ENCODE measurements at places on chromosomes 7 and 10. TPM values are rescaled to one million over a fixed set of nuclear protein-coding genes. Genes with fewer than 3 reads are reported as not detected.

The CALD1 gene
- 8.5 TPM for total RNA-seq

The RAPGEF5 gene
- 1.5 TPM for total RNA-seq

The DHX32 gene
- total RNA-seq = 19.4 TPM

The CFAP69 gene
- total RNA-seq = 0.25 TPM

The MMP21 gene
- not detected for total RNA-seq

The TWIST1 gene
- total RNA-seq = 1.2 TPM

The FBH1 gene
- total RNA-seq = 56.2 TPM

The ITPRID1 gene
- not detected for total RNA-seq

The FAM25G gene
- total RNA-seq = not detected

The ARMC3 gene
- total RNA-seq = not detected

The TFR2 gene
- total RNA-seq = 10.1 TPM

The LRRC18 gene
- not detected for total RNA-seq

The COL1A2 gene
- total RNA-seq = 0.19 TPM

The FRA10AC1 gene
- total RNA-seq = 18.9 TPM

The SCIN gene
- total RNA-seq = 0.25 TPM

The WNT8B gene
- 0.43 TPM for total RNA-seq

The CXCL12 gene
- not detected for total RNA-seq

The GDF10 gene
- 0.30 TPM for total RNA-seq

The TCAF2 gene
- total RNA-seq = 50.6 TPM

The COL28A1 gene
- total RNA-seq = not detected

The KLLN gene
- total RNA-seq = 0.34 TPM

The OR6B1 gene
- total RNA-seq = not detected

The NKX1-2 gene
- total RNA-seq = not detected

The ERVW-1 gene
- not detected for total RNA-seq

The SSC4D gene
- 0.91 TPM for total RNA-seq

The RTKN2 gene
- total RNA-seq = 4.8 TPM

The ADCY1 gene
- total RNA-seq = 0.82 TPM

The THSD7A gene
- not detected for total RNA-seq

The NAT16 gene
- total RNA-seq = not detected

The SLC18A3 gene
- total RNA-seq = not detected

The FKBP9 gene
- total RNA-seq = 0.37 TPM
